ENCODE measurements at places on chromosomes 6 and 20. TPM values are rescaled to one million over a fixed set of nuclear protein-coding genes. Genes with fewer than 3 reads are reported as not detected.

GRCh38 chr6:47413752-47414422 is 63.7 kb upstream of the CD2AP start:
- DNase-seq: peak; percentile 69

DNA sequence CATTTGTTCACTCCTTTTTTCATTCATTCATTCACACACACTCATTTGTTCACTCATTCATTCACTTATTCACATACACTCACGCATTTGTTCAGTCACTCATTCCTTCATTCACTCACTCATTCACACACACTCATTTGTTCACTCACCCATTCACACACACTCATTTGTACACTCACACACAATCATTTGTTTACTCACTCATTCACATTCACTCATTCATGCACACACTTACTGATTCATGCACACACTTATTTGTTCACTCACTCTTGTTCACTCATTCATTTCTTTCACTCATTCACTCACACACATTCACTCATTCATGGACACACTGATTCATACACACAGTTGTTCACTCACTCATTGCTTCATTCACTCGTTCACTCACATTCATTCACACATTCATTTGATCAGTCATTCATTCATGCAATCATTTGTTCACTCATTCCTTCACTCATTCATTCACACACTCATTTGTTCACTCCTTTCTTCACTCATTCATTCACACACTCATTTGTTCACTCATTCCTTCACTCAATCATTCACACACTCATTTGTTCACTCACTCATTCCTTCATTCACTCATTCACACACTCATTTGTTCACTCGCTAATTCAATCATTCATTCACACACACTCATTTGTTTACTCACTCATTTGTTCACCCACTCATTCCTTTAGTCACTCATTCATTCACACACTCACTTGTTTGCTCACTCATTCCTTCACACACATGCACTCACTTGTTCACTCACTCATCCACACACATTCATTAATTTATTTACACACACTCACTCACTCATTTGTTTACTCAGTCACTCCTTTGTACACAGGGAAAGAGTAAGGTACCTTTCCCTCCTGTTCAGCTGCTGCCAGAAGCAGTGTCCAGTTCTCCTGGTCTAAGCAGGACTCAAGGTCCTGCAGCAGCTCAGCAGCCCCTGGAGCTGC is 50.7 kb upstream of the BHLHE23 start:
- no peak for DNase-seq

DNA sequence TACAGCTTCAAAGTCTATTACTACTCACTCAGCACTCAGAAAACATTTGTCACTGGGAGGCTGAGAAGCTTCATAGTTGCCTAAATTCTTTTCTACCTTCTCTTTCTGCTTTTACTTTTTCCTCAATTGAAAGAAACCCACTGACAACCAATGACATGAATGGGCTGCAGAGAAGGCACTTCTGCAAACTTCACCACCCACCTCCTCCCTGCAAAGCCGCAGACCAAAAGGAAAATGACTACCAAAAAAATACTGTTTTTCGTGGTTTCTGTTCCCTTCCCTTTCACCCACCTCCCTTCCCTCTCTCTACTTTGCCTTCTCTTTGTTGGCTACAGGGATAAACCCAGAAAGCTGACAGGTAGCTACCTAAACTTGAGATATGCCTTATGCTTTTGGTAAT is 3.2 kb downstream of the GNAS-AS1 start:
- DNase-seq: no peak

DNA sequence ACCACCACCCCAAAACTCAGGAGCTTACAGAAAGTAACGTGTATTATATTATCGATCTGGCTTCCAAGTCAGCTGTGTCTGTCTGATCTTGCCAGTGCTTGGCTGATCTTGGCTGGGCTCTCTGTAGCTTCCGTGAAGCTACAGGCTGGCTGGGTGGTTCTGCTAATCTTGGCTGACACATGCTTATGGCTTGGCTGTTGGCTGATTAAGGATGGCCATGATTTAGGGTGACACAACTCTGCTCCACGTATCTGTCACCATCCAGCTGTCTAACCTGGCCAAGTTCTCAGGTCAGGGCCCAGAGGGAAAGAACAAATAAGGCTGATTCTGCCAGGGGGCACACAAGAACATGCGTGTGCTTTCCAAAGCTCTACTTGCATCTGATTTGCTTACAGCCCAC is 64.7 kb upstream of the PRL start:
- no peak for DNase-seq

- no peak for DNase-seq
Observed at GRCh38 chr20:51577432-51578144, 35.1 kb upstream of the NFATC2 start.

- peak; percentile 94 for DNase-seq
Observed at GRCh38 chr6:169751242-169752073, at the start of the genes DYNLT2 and ERMARD. Gene DYNLT2 (minus strand): TSS chr6:169751572. CDS start chr6:169751458, 114 bp downstream. Gene ERMARD (plus strand): TSS chr6:169751622. CDS start chr6:169751658, 36 bp downstream.

LAMA5 gene
- total RNA-seq: 0.90 TPM

DNA sequence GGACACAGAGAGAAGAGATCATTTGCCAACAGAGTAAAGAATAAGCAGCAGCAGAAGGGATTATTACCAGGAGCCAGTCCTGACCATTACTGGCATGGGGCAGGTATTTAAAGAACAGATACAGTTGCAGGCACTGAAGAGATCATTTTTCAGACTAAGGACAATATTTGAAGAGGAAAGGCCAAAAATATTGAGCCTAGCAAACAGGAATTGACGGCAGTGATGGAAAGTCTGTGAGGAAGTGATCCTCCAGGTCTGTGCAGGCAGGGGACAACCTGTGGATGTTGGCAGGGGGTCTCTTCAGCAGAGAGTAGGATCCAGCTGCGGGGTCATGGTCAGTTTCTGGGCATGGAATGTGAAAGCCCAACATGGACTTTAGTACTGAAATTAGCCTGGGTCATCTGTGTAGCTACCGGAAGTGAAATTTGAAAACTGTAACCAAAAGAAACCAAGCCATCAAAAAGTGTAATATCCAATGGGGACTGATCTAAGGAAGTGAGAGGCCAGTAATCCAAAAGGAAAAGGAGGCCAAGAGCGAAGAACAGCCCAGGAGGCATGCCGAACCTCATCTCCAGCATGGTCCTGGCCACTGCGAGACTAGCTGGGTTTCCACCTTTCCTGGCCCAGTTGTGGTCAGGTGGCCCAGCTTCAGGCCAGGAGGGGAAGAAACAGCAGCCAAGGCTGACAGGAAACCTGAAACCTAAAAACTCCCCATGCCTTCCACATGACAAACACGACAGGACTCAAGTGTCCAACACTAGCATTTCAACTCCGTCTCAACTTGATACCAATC is 115.1 kb upstream of the TNFAIP3 start:
- DNase-seq: no peak

DNA sequence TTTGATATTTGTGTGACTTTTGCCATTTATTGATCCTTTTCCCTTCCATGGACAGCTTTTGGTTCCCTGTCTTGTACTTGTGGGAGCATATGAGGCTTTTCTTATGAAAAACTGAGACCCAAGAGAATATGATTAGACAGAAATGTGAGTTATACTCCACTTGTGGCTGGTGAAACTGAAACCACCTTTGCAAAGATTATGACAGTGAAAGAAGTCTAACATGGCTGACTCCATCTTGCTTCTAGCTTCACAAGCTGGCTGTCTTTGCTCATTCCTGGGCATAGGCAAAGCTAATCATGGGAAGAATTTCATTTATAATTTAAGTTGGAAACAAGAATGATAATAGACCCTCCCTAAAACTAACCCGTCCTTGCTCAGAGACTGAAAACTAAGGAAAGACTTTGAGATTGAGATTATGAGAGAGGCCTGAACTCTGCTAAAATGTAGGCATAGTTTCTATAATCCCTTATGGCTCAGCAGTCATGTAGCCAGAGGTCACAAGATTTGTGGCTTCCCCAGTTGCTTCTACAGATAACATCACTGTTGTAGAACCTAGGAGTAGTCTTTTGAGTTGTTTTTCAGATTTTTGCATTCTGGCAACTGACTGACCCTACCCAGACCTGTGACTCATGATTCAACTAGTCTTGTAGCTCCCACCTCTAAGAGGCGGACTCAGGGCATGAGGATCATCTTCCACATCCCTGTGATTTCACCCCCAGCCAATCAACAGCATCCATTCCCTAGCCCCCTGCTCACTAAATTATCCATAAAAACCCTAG is 50.9 kb upstream of the CD2AP start:
- DNase-seq: no peak

DNA sequence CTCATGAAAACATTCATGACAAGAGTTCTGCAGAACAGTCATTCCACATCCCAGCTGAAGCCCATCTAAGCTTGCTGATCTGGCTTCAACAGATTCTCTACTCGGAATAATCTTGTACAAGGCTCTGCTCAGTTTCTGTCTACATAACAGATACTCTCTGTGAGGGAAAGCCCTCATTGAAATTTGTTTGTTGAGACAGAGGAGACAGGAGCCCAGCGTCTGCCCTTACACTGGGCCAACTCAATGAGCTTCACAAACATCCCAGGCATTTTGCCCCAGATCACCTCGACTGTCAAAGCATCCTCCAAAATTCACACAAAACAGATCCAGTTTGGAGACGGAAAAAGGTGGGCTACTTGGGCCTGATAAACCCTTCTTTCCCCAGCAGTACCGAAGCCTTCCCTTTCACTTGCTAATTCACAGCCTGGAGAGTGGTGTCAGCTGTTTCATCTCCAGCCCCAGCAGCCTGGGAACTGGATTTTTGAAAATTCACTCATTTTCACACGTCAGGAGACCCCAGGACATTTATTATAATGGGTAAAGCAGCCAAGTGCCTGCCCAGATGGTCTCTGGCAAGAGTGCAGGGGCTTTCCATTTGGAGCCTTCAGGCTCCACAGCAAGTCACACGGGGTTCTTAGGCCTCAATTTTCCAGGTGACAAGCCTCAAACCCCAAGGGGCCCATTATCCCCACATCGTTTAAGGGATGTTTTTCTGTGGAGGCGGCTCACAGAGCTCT is 7.3 kb downstream of the CCDC167 start:
- DNase-seq: no peak

SLC12A5 gene
- total RNA-seq: not detected

- DNase-seq: no peak
Observed at GRCh38 chr20:22720206-22720605, 135.8 kb upstream of the FOXA2 start.

DNA sequence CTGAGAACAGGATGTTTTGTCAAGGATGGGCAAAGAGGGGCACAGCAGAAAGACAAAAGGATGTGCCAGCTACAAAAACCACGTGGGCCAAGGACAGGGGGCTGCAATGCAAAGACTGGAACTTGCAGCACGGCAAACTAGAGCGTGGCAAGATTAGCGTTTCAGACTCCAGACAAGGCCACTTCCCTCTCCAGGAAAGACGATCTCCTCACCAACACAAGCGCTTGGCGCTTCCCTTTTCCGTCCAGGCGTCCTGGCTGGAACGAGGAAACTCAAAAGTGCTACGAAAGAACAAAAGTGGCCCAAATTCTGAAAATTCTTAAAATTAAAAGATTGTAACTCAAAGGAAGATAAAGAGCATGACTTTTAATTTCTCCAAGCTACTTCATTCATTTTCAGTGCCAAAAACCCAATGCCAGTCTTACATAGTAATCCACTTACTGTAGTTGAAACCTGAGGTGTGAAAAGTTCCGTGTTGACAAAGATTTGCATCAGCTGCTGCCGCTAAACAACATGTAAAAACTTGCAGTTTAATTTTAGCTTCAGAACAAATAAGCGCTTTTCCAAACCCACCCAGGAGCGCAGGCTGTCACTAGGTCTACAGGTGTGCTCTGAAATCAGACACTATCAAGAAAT is 207.1 kb upstream of the RREB1 start:
- no peak for DNase-seq

DNA sequence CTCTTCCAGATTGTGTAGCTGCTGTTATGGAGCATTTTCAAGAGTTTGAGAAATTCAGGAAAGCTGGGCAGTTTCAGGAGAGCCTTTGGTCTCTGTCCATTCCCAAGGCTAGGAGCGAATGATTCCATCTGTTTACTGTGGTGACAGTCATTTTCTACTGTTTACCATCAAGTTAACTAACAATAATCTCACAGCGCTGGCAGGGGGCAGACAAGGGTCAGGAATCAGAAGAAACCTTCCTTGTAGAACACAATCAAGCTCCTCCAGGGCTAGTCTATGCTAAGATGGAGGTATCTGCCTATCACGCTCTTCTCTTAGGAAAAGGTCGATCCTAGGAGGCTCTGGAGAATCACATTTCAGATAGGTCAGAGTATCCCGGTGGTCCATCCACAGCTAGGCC is 293.9 kb downstream of the KIF16B start:
- no peak for DNase-seq

- peak; percentile 61 for DNase-seq
Observed at GRCh38 chr6:73694711-73695411, 1.1 kb upstream of the CD109 start.

DNA sequence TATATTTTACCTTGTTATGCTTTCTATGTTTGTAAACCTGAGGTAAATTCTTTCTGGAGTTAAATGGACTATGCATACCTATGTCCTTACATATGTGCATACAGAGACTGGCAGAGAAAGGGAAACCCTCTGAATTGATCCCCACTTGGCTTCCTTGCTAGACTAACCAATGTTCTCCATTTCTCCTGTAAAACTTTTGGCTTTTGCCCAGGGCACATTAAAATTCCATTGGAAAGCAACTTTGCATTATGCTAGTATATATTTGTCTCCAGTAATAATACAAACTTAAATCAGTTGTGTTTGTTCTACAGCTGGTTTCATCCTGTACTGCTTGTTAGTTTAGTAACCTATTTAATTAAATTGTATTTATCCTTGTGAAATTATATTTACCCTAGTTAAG is 646.0 kb upstream of the MARCKS start:
- DNase-seq: no peak

DNA sequence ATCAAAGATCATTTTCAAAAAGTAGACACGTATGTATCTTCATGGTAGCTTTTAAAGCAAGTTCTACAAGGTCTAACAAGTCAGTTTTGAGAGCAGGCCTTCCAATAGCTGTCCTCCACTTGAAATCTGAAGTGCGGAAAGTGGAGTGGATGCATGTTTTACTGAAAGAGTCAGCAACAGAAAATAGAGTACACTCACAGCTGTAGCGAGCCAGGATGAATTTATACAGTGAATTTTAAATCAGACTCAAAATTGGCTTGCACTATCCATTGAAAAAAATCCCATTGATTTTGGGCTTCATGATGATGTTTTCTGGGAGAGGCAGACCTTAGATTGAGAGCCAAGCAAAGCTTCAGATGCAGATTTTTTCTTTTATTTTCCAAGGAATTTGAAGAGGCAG is 80.6 kb downstream of the GJA10 start:
- no peak for DNase-seq

BMP2 gene
- 0.18 TPM for total RNA-seq

GRM1 gene
- total RNA-seq: not detected

TGIF2 gene
- 9.7 TPM for total RNA-seq
